ENCODE measurements at places on chromosomes 5 and 9.
A peak's percentile ranks its signal among the peaks of the same experiment; 100 is the strongest.

- no peak for DNase-seq
Measured at GRCh38 chr9:34457266-34458012, 931 bp downstream of the FAM219A start.

- DNase-seq: no peak
Measured at GRCh38 chr5:22593592-22593991, 259.6 kb downstream of the CDH12 start.

DNA sequence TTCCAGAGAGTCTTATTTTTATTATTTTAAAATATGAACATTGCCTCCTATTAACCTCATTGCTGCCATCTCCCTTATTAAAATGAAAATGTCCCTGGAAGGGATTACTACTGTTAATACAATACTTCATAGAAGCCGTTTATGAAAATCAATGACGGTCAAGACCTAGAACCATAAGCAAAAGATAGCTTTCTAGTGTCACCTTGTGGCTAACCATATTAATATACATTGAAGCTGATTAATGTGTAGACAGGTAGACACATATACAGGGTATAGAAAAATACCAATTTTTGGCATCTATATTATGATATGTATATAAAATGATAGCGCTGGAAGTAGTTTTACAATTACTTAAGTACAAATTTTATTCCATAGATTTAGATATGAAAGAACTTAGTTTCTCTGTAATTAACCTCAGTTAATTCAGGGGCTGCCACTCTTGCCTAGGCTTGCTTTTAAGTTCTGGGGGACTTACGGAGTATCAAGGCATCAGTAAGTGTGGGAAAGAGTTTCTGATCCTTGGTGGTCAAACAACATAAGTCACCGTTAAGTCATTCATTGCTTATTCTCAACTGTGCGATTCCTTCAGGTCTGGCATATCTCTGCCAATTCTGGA, 2.5 kb upstream of the YTHDC2 start:
- DNase-seq: peak; percentile 65

GRCh38 chr5:17174965-17175364, 42.5 kb upstream of the BASP1 start:
- no peak for DNase-seq

GRCh38 chr5:11504886-11505193, 399.4 kb downstream of the CTNND2 start:
- no peak for DNase-seq

DNA sequence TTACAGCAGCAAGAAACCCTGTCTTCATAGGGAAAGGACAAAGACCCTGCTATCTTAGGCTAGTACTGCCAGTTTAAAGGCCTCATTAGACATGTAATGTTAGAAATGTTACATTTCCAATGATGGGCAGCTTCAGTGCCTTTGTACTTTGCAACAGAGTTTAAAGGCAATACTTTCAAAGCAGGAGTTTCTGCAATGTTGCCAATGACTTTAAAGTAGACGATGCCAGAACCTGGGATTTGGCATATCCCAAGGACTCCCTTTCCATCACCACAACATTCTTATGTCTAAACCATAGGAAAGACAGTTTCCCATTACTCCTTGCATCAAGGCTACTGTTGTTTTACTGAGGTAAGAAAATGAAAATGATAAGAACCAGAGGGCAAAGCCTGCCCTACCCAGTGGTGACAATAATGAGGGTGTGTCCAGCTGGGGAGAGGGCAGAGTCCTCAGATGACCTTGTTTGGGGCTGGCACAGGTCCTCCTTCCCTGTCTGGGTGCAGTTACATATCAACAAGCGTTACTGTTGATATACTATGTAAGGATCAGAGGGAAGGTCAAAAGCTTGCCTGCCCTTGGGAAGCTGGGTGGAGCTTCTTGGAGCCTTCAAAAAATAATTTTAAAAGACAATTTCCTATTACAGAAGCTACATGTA, 27.5 kb upstream of the MLANA start:
- no peak for DNase-seq

DNA sequence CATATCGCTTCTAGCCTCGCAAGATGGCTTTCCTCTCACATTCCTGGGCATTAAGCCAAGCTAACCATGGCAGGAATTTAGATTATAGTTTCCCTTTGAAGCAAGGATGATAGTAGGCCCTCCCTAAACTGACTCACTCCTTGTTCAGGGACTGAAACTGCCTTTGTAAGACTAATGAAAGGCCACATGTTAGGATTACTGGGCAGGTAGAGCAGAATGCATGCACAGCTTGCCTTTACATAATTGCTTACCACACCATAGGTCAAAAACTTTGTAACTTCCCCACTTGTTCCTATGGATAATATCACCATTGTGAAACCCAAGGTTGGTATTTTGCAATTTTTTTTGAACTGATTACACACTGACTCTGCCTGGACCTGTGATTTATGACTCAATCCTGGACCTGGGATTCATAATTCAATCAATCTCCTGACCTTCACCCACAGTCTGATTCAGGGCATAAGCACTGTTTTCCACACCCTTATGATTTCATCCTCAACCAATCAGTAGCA, 41.0 kb upstream of the PRDM9 start:
- DNase-seq: peak; percentile 2

- DNase-seq: no peak
Measured at GRCh38 chr5:23234197-23234596, 273.2 kb upstream of the PRDM9 start.

DNA sequence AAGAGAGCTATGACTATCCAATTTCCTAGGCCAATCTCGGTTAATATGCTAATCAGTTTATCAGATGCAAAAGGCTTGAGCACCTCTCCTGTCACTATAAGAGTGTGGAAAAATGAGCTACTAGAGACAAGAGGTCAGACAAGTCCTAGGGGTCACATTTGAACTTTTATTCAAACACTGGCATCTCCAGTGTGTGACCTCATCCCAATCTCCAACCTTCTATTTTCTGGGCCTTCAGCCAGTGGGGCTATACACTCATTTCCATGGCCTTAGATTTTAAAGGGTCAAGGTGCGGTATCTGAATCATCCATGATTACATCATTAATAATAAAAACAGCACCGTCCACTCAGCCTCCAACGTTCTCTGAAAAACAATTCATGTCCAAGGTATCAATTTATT, 139.6 kb upstream of the LRRTM2 start:
- no peak for DNase-seq

GRCh38 chr9:136107953-136108647, 10.6 kb downstream of the TMEM250 start:
- DNase-seq: peak; percentile 13

DNA sequence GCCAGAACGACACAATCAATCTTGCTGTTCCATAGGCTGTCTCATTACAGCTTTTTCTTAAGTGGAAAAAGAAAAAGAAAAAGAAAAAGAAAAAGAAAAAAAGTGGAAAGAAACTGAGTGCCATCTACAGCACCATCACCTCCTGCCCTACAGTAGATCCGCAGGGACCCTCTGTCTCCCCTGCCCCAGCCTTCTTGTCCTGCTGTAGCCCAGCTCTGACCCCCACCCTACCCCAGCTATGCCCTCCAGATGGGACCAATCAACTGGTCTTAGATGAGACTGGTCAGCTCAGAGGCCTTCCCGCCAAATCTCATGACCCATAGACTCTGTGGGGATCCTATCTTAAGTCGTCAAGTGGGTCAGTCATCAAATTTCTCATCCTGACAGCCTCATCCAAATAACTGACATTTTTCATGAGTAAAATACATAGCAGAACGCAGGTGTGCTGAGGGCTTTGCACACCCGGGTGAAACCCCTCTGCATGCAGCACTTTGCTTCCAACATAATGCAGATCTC, 34.8 kb downstream of the TSPAN17 start:
- DNase-seq: no peak

DNA sequence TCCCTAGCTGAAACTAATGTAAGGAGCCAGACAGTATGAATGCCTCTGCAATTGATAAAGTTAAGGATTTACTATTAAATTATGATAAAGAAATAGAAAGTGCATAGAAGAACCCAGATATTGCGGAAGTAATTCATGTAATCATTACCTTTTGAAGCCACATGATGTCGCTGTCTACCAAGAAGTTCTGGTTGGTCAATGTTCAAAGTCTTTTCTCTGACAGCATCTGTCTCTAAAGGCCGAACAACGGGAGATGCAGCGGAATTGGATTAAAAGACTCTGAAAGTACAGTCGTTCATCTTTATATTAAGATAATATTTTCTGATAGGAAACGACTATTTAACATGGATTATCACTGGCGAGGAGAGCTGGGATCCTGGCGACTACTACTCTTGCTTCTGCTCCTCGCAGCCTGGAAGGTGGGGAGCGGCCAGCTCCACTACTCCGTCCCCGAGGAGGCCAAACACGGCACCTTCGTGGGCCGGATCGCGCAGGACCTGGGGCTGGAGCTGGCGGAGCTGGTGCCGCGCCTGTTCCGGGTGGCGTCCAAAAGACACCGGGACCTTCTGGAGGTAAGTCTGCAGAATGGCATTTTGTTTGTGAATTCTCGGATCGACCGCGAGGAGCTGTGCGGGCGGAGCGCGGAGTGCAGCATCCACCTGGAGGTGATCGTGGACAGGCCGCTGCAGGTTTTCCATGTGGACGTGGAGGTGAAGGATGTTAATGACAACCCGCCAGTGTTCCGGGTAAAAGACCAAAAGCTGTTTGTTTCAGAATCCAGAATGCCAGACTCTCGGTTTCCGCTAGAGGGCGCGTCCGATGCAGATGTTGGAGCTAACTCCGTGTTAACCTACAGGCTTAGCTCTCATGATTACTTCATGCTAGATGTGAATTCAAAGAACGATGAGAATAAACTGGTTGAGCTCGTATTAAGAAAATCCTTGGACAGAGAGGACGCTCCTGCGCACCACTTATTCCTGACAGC, at the start of gene PCDHA8:
PCDHA8 (plus strand) TSS at position 210 of the 985 bp plus-strand sequence; CDS start at position 345, 135 bp downstream.
- peak; percentile 10 for DNase-seq

DNA sequence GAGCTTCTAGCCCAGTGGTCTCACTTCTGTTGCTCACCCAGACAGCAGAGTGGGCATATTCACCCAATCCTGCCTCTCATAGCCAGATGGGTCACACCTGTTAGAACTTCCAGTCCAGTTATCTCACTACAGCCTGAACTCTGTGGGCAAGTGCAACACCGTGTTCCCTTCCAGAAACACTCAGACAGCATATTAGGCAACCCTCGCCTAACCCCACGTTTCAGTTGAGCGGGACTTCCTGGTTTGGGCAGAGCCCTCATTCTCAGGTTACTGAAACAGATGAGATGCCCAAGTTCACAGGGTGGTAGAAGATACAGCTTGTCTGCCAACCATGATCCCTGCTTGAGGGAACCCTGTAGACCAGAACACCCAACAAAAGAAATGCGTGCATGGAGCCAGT, 538.2 kb downstream of the CYLC2 start:
- no peak for DNase-seq

DNA sequence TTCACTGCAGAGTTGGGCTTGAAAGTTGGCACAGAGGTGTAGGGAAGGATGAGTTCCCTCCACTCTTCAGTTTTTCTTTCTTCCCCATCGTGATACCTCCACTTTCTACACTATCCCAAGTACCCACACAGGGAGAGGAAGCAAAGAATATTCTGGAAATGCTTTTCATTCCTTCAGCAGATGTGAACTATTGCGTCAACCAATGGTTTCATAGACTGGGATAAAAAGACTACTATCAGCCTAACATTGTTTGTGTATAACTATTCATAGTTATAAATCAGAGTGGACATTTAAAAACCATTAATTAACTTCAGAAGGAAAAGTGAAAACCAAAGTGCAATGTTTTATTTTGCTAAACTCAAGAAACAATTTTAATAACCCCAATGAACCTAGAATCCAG, 63.6 kb upstream of the MAMDC2 start:
- DNase-seq: no peak

DNA sequence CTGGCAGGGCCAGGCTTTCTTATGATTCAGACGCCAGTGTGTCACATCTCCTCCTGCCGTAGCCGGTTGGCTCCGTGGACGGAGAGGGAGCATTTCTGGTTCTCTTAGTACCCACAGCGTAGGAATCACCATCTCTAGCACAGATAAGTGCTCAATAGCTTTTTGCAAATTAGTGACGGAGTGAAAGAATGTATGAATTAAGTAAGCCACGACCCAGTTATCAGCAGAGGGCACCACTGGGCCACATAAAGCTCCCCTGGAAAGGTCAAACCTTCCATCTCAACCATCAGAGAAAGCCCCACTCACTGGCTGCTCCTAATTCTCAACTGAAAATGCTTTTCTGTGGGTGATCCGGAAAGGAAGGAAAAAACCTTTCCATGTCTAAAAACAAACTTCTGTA, 317.0 kb upstream of the ADCY2 start:
- peak; percentile 20 for DNase-seq

- DNase-seq: peak; percentile 47
Measured at GRCh38 chr5:151772846-151773561, 1.2 kb downstream of the G3BP1 start.

DNA sequence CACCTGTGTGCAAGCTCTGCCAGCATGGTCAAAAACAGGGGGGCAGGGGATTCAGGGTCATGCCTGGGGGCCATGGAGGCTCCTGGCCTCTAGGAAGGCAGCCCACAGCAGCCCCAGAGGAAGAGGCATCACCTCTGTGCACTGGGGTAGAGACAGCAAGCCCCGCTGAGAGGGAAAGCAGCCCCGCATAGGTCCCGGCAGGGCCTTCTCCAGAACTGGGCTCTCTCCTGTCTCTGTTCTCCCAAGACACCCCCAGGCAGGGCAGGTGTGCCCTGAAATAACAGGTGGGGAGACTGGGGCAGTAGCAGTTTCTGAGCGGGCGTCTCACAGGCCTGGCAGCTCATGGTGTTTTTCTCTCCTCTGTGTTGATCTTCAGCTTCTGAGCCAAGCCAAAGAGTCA, 279.1 kb downstream of the HSPA4 start:
- DNase-seq: no peak

DNA sequence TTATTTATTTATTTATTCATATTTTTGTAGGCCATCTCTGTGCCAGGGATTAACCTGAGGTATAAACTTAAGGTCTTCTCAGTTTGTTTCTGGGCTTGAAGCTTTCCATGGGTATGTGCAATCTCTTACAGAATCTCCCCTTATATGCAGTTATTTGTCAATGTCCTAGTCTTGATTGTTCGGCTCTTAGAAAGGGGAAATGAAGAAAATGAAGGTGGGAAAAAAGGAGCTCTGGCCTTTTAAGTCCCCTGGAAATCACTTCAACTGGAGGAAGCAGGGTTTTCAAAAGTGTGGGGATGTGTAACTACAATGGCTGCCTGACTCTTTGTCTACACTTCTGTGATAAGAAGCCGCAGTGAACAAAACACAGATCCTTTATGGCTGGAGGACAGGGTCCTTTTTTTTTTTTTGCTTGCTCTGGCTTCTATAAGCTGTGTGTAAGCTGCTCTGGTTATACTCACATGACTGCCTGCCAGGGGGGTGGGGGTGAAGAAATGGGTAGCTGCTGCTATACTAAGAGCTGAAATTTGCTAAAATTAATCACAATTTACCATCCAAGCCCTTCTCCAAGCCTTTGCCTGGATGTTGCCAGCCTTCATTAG, 33.7 kb downstream of the CENPP start:
- peak; percentile 36 for DNase-seq

DNA sequence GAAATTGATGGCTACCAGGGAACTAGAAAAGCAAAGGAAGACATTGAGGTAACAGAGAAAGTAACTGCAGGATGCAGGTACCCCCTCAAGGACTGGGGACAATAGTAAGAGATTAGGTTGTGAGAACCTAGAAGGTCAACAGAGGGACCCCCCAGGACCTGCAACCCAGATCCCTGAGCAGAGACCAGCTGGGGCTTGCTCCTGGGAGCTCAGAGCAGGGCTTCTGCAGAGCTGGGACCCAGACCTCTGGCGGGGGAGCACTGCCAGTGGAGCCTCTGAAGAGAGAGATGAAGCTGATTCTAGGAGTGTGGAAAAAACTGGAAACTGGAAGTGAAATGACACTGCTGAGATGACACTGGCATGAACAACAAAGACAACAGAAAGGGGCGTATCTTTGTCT, 17.2 kb downstream of the MORN5 start:
- DNase-seq: no peak

- DNase-seq: no peak
Measured at GRCh38 chr5:104952876-104953275, 1390.3 kb upstream of the NUDT12 start.

GRCh38 chr5:26757941-26758340, 280.4 kb downstream of the CDH9 start:
- peak; percentile 9 for DNase-seq
